ENCODE measurements at places on chromosomes 6 and 20. TPM values are rescaled to one million over a fixed set of nuclear protein-coding genes. Genes with fewer than 3 reads are reported as not detected.

- peak; percentile 9 for DNase-seq
These were observed 119.9 kb upstream of the PREP start for GRCh38 chr6:105522626-105523322.

DNA sequence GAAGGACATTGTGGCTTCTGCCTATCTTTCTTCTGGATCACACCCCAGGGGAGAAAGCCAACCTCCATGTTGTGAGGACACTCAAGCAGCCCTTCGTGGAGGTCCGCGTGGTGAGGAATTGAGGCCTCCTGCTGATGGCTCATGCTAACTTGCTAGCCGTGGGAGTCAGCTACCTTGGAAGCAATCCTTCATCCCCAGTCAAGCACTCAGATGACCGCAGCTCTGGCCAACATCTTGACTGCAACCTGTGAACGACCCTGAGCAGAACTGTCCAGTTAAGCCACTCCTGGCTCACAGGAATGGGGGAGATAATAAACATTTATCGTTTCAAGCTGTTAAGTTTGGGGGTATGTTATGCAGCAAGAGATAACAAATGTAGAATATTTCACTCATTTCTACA is 10.9 kb upstream of the CNKSR3 start:
- DNase-seq, result no peak

DNA sequence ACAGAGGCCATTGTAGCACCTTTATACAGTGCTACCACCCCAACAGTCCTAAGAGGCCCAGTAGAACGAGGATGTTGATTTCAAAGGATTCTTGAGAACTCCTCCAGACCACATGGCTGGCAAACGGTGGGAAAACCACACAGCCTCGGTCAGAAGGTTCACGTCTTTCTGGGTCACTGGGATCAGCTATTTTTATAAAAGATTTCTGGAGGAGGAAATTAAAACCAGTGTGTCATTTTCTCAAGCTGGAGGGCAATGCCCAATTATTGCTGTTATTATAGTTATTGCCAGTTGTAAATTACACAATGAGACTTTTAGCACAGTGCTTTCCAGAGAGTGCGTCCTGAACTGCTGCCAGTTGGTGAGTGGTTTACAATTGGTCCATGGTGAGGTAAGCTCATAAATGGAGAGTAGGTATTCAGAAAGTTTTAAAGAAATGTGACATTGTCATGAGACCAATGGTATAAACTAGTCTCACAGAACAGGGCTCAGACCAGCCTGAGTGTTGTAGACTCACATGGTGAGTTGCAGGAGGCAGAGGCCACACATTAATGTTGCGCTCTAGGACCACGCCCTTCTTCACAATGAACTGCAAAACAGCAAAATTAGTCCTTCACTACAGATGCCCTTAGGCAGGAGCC is 8.4 kb upstream of the PPP1R14C start:
- DNase-seq, result peak; percentile 72

DNA sequence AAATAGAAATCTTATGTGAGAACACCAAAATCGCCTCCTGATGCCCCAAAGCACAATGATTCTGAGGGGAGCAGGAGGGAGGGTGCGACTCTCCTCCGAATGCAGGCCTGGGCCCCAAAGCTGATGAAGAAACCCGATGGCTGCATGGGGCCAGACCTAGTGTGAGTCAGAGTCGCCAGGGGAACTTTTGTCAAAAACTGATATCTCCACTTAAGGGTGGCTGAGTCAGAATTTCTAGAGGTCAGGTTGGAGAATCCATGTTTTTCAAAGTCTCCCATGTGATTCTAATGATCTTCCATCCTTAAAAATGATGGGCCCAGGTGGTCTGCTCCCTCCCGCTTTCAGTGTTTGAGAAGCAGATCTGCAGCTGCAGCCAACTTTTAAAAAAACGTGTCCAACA is 172.8 kb downstream of the BACH2 start:
- no peak for DNase-seq

DNA sequence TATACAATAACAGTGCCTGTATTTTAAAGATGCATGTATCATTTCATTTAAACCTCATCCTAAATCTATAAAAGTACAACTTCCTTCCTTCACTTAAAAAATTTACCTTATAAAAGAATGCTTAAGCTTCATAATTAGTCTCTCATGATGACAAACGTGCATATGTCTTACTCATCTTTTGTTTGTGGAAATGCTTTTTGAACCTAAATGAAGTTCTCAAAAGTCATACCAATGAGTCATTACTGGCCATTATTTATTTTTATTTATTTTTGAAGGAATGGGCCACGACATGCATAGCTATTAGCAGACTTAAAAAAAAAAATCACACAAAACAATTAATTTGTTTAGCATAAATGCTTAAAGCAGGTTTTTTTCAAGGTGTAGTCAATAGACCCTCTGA is 3.7 kb downstream of the TFB1M start:
- DNase-seq, result peak; percentile 7

- DNase-seq, result no peak
These were observed 1.4 kb downstream of the SLC35F1 start for GRCh38 chr6:117908246-117909068.

- no peak for DNase-seq
These were observed 60.2 kb upstream of the ZFP64 start for GRCh38 chr20:52251827-52252226.

Gene C6orf141
- total RNA-seq, result 2.4 TPM

Gene CALHM6
- total RNA-seq, result 3.1 TPM

Gene SAMHD1
- total RNA-seq, result 33.5 TPM

Gene CAGE1
- not detected for total RNA-seq
